ENCODE measurements at places on chromosomes 4 and X.

- DNase-seq: peak; percentile 41
These were observed at the start of gene VEGFC for GRCh38 chr4:176792326-176793059. Gene VEGFC (minus strand): TSS chr4:176792922. CDS start chr4:176792311, 611 bp downstream.

- DNase-seq: no peak
These were observed 32.5 kb downstream of the LANCL3 start for GRCh38 chrX:37603938-37604409.

DNA sequence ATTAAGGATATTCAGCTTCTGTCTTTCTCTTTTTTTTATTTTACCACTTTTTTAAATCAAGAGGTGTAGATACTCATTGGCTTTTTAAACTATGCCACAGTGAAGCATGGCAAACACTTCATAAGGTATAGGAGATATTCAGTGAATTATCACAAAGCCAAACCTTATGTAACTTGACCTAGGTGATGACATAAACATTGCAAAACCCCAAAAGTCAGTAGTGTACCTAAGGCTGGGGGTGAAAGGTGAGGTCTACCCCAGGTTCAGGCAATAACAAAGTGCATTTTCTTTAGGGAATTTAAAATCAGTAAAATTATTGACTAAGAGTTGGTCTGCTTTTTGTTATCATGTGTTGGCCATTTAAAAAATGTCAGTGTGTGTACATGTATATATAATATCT, 39.1 kb downstream of the CDKL5 start:
- no peak for DNase-seq

DNA sequence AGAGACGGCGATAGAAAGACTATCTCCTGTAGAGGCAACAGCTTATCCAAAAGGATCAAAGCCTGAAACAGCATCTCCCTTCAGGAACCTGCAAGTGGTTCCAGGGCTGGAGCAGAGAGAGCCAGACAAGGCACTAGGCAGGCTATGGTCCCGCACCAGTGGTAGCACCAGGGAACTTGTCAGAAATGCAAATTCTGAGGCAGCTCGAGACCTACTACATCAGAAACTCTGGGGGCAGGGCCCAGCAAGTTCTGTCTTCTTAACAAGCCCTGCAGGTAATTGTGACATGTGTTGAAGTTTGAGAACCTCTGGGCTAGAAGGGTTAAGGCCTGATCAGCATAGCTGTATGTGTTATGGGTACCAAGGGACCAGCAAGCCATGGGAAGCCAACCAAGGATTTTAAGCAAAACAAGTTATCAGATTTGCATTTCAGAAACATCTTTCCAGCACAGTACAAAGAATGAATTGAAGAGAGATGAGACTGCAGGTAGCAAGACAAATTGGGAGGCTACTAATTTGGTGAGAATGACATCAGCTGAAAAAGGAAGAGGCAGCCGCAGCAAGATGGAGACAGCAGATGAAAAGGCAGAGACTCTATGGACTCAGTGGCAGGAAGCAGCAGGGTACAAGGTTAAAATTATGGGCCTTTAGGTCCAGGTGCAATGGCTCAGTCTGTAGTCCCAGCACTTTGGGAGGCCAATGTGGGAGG, 139.7 kb downstream of the TSPAN5 start:
- no peak for DNase-seq

DNA sequence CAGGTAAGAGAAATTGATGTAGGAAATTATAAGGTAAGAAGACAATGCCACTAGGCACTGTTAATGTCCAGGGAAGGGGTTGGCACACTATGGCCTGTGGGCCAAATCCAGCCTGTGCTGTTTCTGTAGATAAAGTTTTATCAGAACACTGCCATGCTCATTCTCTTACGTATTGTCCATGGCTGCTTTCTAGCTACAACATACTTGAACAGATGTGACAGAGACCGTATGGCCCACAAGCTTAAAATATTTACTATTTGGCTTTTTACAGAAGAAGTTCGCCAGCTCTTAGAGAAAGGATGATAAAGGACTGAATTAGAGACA, 168.0 kb downstream of the CDS1 start:
- no peak for DNase-seq

DNA sequence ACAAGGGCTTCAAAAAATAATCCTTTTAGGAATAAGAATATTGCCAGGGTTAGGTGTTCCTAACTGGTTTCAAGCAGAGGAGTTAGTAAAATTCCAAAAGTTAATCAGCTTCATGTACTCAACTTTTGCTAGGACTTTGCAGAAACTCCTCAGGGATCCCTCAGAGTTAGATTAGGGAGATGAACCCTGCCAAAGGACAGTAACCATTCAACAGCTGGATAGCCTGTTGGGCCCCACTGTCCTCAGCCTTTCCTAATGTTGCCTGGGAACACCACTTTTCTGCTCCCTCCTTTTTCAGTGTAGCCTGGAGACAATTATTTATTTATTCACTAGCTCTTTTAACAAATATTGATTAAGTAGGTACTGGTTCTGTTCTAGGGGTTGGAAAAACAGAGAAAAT, 53.8 kb downstream of the NFKB1 start:
- no peak for DNase-seq

DNA sequence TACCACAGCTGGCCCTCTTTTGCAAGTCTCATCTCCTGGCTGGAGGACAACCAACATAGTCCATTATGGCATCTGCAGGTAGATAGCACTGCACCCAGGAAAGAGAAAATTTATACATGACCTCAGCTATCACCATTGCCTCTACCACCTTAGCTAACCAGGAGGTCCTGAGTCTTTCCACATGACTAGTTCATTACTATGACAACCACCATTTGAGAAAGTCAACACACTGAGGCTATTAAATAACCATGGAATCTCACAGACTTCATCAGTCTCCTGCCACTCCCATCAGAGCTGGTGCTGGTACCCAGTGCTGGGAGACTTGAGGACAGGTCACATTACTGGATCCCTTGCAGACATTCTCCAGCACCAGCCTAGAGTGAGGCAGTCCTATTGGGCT, 285.9 kb downstream of the GBA3 start:
- DNase-seq: peak; percentile 33

DNA sequence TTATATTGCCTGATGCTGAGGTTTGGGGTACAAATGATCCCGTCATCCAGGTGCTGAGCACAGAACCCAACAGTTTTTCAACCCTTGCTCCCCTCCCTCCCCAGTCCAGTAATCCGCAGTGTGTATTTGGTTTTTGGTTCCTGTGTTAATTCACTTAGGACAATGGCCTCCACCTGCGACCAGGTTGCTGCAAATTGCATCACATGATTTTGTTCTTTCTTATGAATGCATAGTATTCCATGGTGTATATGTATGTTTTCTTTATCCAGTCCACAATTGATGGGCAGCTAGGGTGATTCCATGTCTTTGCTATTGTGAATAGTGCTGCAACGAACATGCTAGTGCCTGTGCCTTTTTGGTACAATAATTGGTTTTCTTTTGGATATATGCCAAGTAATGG, 25.4 kb downstream of the GABRQ start:
- no peak for DNase-seq

DNA sequence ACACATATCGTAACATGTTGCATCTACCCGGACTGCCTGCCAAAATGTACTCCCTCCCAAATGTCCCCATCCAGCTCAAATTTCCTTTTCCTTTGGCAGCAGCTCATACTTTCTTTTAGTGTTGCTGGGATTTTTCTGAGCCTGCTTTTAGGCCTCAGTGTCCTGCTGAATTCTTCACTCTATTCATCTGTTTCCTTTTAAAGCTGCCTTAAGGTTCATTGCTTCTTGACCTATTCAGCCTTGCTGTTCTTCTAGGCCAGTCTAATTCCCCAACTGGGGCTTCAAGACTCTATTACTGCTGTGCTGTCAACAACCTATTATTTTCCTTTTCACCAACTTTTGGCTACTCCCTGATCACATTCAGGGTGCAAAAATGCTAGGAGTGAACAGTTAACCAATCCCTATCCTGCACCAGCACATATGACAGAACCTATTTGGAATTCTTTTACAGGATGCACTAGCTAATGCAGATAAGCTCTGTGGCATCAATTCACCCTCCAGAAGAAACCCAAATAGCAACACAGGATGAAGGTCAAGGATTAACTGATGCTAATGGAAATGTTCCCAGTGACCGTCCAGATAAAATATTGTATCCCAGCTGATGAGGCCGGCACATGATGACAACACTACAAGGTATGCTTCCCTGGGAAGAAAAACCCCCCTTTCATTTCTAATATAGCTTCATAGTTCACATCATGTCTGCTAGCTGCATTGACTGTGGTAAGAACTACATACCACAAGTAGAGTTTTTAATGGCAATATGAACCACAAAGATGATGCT, 114.7 kb upstream of the TTC29 start:
- peak; percentile 49 for DNase-seq

DNA sequence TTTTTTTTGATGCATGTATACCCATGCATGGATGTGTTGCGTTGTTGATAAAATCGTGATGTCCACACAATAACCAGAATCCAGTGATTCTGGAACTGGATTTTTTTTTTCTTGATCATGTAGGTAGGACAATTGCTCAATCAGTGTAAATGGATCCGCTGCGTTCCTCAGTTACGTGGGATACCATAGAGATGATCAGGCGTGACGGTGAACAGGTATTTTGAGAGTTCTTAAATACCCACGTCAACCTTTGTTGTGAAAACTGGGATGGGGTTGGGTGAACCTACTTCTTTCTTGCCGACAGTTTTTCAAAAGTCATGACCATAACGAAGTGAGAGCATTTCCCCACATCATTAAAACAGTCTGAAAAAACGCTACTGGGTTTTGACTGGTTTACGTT, 913 bp upstream of the SMIM10L2A start:
- DNase-seq: no peak

DNA sequence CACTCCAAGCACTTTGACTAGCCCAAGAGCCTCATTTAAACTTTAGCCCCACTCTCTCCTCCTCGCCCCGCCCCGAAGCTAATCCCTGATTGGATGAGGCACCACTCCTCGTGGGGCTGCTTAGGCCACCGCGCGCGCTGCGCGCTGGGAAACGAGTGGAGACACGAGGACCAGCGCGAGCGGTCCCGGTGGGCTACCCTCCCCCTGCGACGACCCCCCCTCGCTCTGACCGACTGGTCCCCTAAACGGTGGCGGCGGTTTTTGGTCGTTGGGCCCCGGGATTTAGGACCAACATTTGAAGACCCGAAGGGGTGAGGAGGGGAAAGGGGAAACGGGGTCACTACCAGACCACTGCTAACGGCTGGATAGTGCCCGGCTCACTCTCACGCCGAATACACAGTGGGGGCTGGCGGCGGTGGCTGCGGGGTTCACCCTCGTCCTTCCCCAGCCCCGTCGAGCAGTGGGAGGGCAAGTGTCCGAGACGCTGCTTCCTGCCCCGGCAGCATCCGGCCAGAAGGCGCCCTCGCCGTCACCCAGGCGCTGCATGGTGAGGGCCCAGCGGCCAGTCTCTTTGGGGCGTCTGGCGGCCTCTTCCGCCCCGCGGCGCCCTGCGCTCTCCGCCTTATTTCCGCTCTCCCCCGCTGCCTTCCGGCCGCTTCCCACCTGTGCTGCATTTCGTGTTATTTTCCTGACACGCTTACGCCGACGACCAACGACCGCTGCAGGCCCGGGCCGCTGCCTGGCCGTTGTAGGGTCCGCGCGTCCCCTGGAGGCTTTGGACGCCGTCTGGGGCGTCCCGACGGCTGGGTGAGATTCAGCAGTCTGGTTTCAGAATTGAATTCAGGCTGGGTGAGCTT, at the start of gene RBM46:
Gene RBM46 (plus strand): TSS at position 147 of the 857 bp plus-strand sequence. CDS start 15,481 bp downstream, outside the sequence.
- DNase-seq: no peak

- no peak for DNase-seq
These were observed 53.7 kb downstream of the KDM5C start for GRCh38 chrX:53171356-53171755.

DNA sequence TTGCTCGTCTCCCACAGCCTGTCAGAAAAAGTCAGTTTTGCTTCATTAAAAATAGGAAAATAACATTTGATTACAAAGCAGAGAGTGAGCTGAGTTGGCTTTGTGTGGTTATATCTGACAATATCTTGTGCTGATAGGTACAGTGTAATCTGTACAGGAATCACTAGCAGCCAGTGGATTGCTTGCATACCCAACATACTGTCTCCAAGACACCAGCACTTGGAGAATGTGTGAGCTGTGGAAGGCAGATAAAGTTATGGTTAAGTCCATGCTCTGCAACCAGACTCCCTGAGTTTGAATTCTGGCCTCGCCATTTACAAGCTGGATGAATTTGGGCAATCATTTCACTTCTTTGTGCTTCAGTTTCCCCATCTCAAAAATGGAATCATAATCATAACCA, 57.5 kb upstream of the TMPRSS11F start:
- no peak for DNase-seq

DNA sequence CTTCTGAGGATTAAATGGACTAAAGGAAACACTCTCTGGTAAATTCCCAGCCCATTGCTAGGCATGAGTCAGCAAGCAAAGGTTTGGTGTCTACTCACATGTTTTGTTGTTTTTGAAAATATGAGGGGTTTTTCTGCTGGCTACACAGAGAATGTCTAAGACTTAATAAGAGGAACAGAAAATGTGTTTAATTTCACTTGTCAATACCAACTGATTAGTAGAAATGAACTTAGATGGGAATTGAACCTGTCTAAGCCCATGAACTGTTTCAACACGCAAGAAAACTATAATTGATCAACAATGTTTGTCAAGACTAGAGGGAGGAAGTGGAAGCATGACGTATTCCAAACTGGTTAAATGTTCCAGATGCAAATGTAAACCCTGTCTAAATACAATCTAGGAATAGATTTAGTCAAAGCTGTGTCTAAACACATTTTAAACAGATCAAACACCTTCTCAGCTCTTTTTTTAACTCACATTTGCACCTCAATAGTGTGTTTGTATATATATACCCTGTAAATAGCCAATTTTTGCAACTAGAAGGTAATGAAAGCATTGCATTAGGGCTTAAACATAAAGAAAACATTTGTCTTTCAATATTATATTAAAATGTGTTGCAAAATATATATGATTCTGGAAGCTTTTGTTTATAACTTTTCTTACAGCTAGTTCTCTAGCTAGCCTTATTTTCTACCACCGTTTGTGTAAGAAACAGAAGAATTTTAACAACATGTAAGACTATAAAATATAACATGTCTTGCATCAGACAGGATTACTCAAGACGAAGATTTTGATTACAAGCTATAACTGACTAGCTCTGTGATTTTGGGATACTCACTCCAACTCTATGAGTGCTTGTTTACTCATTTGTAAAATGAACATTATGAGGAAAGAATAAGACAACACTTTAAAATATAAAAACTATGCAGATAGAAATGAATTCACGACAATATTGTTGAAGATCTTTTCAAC, 607.8 kb downstream of the FSTL5 start:
- peak; percentile 21 for DNase-seq

DNA sequence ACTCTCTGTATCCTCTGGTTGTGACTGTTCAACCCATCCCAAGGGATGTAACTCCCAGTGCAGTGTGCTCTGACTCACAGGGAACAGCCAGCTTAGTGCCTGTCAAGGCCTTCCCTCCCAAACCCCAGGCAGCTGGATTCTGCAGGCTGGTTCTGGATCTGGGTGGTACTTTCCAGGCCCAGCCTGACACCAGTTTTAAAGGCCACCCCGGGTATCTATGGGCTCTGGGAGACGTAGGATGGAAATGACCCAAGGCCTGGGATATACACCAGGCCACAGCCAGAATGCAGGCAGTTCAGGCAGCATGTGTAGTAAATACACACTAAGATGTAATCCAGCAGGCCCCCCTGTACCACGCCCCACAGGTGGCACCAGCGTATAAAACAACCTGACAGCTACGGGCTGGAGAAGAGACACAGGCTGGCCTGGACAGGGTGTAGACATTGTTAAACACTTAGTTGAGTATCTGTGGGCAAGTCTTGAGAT, 64.2 kb downstream of the SPINK2 start:
- DNase-seq: peak; percentile 19
